ENCODE measurements at places on chromosomes 13 and 19.

DNA sequence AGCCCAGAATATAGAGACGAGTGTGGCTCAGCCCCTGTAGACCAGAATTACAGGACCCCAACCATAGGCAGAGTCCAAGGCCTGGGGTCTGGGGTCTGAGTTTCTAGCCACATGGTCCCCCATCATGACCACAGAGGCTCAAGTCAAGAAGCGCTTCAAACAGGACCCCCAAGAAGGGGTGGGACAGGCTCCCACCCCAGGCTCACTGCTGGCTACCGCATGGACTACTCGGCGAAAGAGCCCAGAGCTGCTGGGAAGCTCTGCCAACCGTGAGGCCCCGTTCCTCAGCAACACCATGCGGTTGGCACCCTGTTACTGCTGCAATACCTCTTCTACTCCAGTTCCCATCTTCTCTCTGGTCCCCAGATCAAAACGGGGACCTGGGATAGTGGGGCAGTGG is 254.8 kb downstream of the TEX29 start:
- H3K27me3 ChIP-seq, result no peaks in the 10 kb centered on the region
- no peaks in the 10 kb centered on the region for H3K36me3 ChIP-seq
- no peaks in the 10 kb centered on the region for H3K4me1 ChIP-seq
- H3K4me3 ChIP-seq, result no peak overlapping the region
- no peak for DNase-seq

GRCh38 chr19:6717036-6717435 is 3.4 kb downstream of the C3 start:
- H3K27me3 ChIP-seq, result no peaks in the 10 kb centered on the region
- no peak overlapping the region for H3K27ac ChIP-seq
- H3K4me1 ChIP-seq, result no peaks in the 10 kb centered on the region
- H3K4me3 ChIP-seq, result no peak overlapping the region
- no peak for DNase-seq

- H3K4me1 ChIP-seq, result peaks cover 2% of the 10 kb centered on the region
- H3K27me3 ChIP-seq, result no peaks in the 10 kb centered on the region
- DNase-seq, result no peak
- peaks cover 6% of the 10 kb centered on the region for H3K36me3 ChIP-seq
Observed at GRCh38 chr19:47644743-47645482, 36.0 kb downstream of the BICRA start.

DNA sequence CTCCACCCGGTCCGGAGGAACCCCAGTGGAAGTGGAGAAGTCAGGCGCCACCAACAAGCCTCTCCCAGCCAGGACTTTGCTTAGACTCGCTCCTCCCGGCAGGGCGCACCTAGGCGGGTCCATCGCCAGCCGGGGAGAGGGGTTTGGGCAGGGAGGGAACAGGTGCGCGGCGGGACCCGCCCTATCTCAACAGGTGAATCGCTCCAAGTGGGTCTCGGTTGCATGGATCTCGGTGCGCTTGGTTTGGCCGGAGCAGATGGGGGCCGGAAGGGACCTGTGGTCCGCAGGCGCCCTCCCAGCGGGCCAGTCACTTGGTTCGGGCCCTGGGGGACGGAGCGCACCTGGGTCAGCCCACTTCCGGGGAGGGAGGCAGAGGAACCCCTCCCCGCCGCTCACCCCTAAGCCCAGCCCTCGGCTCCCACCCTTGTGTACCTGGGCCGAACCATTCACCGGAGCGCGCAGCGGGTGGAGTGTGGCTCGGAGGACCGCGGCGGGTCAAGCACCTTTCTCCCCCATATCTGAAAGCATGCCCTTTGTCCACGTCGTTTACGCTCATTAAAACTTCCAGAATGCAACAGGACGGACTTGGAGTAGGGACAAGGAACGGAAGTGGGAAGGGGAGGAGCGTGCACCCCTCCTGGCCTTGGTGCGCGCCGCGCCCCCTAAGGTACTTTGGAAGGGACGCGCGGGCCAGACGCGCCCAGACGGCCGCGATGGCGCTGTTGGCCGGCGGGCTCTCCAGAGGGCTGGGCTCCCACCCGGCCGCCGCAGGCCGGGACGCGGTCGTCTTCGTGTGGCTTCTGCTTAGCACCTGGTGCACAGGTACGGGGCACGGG is at the start of gene LSR:
TSS of gene LSR (plus strand) at position 693 of the 836 bp plus-strand sequence. CDS start at position 714, 21 bp downstream.
- peak within 1 kb of the TSS; percentile 61 for H3K27ac ChIP-seq
- no peaks in the 10 kb centered on the region for H3K4me1 ChIP-seq
- peak within 1 kb of the TSS; percentile 45 for H3K4me3 ChIP-seq

GRCh38 chr13:47112205-47112902 is 215.5 kb upstream of the HTR2A start:
- H3K27me3 ChIP-seq, result no peaks in the 10 kb centered on the region
- no peaks in the 10 kb centered on the region for H3K4me1 ChIP-seq
- DNase-seq, result no peak
- no peak overlapping the region for H3K27ac ChIP-seq
- H3K36me3 ChIP-seq, result no peaks in the 10 kb centered on the region

GRCh38 chr19:1819341-1820255 is 7.5 kb upstream of the ATP8B3 start:
- no peaks in the 10 kb centered on the region for H3K27me3 ChIP-seq
- no peak overlapping the region for H3K4me3 ChIP-seq
- no peak overlapping the region for H3K27ac ChIP-seq
- H3K4me1 ChIP-seq, result no peaks in the 10 kb centered on the region
- peaks cover 98% of the 10 kb centered on the region for H3K36me3 ChIP-seq
- DNase-seq, result no peak

DNA sequence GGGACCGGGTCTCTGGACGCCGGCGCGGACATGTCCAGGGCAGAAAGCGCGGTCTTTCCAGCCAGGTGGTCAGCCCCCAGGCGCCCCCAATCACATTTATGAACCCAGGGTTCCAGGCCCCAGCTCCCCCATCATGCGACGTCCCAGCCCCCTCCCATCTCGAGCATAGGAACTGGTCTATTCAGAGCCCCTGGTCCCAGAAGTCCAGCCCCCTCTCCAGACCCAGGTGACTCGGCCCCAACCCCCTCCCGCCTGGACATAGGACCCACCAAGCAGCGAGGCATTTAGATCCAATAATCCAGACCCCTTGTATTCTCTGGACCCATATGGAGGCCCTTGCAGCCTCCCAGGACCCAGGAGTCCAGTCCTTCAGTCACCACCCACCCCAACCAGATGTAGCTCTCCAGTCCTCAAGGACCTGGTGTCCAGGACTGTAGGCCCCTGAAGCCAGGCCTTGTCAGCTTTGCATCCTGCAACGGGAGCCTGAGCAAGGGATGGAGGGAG is 501 bp downstream of the APLP1 start:
- DNase-seq, result no peak
- no peaks in the 10 kb centered on the region for H3K36me3 ChIP-seq
- peaks cover 26% of the 10 kb centered on the region for H3K27me3 ChIP-seq
- H3K4me3 ChIP-seq, result no peak overlapping the region
- H3K27ac ChIP-seq, result no peak overlapping the region

- H3K4me1 ChIP-seq, result peaks cover 54% of the 10 kb centered on the region
- DNase-seq, result no peak
- no peaks in the 10 kb centered on the region for H3K36me3 ChIP-seq
- no peak overlapping the region for H3K27ac ChIP-seq
- no peak overlapping the region for H3K4me3 ChIP-seq
Observed at GRCh38 chr19:38663957-38664502, 16.6 kb downstream of the ACTN4 start.

GRCh38 chr19:50379602-50380001 is 3.3 kb downstream of the NR1H2 start:
- peaks cover 3% of the 10 kb centered on the region for H3K4me1 ChIP-seq
- H3K4me3 ChIP-seq, result no peak overlapping the region

- no peak for DNase-seq
- no peaks in the 10 kb centered on the region for H3K36me3 ChIP-seq
- H3K27ac ChIP-seq, result no peak overlapping the region
- H3K4me1 ChIP-seq, result no peaks in the 10 kb centered on the region
- no peak overlapping the region for H3K4me3 ChIP-seq
Observed at GRCh38 chr13:69553976-69554375, 553.6 kb upstream of the ATXN8OS start.

DNA sequence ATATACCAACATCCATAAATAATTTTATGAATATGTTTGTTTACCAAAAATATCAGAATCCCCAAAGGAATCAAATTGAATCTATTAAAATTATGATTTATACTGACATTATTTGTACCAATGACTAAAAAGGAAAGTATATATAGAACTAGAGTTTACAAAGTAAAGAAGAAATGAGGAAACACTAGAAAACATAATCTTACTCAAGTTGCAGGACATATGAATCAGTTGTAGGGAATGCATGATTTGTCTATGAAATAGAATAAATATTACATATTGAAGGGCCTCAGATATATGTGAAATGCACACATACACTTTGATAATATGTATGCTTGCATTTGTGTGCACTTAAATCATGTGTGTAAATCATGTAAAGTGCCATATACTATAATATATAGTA is 1466.4 kb downstream of the EFNB2 start:
- H3K36me3 ChIP-seq, result no peaks in the 10 kb centered on the region
- no peak for DNase-seq
- H3K4me1 ChIP-seq, result no peaks in the 10 kb centered on the region
- no peak overlapping the region for H3K4me3 ChIP-seq
- no peak overlapping the region for H3K27ac ChIP-seq
- no peaks in the 10 kb centered on the region for H3K27me3 ChIP-seq

DNA sequence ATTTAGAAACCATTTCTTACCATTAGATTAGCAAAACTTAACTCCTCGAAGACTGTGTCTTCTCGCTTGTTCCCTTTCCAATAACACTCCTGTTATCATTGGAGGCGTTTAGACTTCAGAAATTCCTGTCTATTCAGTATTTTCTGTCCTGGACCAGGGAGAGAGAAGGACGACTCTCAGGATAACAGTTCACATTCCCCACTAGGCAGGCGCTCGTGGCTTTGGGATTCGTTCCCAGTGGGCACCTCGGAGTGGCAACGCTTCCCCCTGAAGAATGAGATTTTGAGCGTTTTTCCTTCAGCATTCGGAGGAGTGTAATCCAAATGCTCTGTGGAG is 429 bp upstream of the ZNF225 start:
- peaks cover 14% of the 10 kb centered on the region for H3K36me3 ChIP-seq
- H3K4me3 ChIP-seq, result peak overlapping the region; percentile 62
- H3K4me1 ChIP-seq, result no peaks in the 10 kb centered on the region
- no peaks in the 10 kb centered on the region for H3K27me3 ChIP-seq
- no peak for DNase-seq

DNA sequence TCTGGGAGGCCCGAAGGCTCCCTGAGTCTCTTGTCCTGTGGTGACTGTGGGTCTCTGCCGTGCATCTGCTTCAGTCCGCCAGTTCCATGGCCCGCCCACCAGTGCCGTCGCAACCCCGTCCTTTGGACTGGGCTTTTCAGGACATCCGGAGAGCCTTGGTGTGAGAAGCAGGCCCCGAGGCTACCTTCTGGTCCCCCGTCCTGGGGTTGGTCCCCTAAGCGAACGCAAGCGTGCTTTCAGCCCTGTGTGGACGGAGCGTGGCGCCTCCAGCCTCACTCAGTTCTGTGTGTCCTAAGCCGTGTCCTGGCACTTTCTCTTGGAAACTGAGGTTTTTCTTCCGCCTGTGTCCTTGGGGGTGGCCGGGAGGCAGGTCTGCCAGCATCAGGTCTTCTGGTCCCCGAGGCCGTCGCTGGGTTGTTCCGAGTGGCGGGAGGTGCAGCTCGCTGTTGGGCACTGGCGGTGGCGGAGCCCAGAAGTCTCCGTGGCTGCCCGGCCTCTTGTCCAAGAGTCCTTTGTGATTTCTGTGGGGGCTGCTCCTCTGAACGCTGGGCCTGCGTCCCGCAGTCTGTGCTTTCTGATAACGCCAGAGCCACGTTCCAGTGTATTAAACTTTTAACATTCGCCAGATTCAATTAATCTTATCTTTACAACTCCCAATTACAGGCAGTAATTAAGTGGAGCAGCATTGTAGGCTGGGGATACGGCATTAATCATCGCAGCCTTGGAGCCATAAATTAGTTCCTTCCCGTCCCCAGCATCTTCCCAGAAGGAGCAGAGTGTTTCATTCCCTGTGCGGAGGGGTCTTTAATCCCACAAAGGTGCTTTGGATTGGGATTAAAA is 99.5 kb downstream of the KDM4B start:
- no peak overlapping the region for H3K27ac ChIP-seq
- peaks cover 16% of the 10 kb centered on the region for H3K36me3 ChIP-seq
- H3K27me3 ChIP-seq, result no peaks in the 10 kb centered on the region

- H3K4me3 ChIP-seq, result no peak overlapping the region
- no peaks in the 10 kb centered on the region for H3K4me1 ChIP-seq
- H3K27ac ChIP-seq, result no peak overlapping the region
- H3K36me3 ChIP-seq, result no peaks in the 10 kb centered on the region
Observed at GRCh38 chr19:34503531-34504272, 22.1 kb downstream of the WTIP start.

- DNase-seq, result no peak
- no peaks in the 10 kb centered on the region for H3K36me3 ChIP-seq
- H3K4me1 ChIP-seq, result peaks cover 24% of the 10 kb centered on the region
- H3K27me3 ChIP-seq, result no peaks in the 10 kb centered on the region
- H3K27ac ChIP-seq, result no peak overlapping the region
Observed at GRCh38 chr13:44399074-44399473, 25.4 kb downstream of the SERP2 start.

DNA sequence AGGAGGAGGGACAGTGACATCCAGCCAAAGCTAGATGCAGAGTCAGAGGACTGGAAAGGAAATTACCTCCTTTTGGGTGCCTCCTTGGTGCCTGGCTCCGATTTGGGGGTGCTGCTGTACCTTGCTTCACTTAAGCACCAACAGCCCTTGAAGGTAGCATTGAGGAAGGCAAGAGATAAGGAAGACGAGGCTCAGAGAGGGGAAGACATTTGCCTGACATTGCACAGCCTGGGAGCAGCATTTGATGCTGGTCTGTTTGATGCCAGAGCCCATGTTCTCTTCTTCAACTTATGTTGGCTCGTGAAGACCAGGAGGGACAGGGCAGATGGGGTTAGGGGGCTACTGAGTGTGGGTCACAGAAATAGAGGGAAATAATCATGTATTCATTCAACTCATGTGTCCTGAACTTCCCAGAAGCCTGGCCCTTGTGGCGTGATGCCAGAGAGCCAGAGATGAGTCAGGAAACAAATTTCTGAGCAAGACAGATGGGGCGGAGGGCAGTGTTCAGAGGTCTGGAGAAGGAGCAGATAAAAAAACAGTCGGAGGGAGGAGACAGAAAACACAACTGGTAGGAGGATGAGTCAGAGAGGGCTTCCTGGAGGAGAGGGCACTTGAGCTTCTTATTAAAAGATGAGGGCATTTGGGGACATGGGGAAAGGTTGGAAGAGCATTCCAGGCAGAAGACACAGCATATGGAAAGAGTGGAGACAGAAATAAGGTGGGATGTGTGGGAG is 3.0 kb upstream of the C19orf81 start:
- DNase-seq, result no peak
- H3K4me1 ChIP-seq, result no peaks in the 10 kb centered on the region
- no peak overlapping the region for H3K4me3 ChIP-seq

GRCh38 chr13:91563799-91564198 is 165.4 kb downstream of the GPC5 start:
- H3K4me1 ChIP-seq, result no peaks in the 10 kb centered on the region
- H3K27ac ChIP-seq, result no peak overlapping the region
- H3K36me3 ChIP-seq, result no peaks in the 10 kb centered on the region
- H3K4me3 ChIP-seq, result no peak overlapping the region
- no peaks in the 10 kb centered on the region for H3K27me3 ChIP-seq
- no peak for DNase-seq

- H3K27ac ChIP-seq, result no peak overlapping the region
- no peak overlapping the region for H3K4me3 ChIP-seq
- peaks cover 19% of the 10 kb centered on the region for H3K36me3 ChIP-seq
- DNase-seq, result peak; percentile 82
- no peaks in the 10 kb centered on the region for H3K27me3 ChIP-seq
- H3K4me1 ChIP-seq, result peaks cover 6% of the 10 kb centered on the region
Observed at GRCh38 chr13:46160471-46161066, 21.4 kb downstream of the LCP1 start.

- no peaks in the 10 kb centered on the region for H3K4me1 ChIP-seq
- H3K27me3 ChIP-seq, result no peaks in the 10 kb centered on the region
- H3K27ac ChIP-seq, result no peak overlapping the region
- H3K4me3 ChIP-seq, result no peak overlapping the region
- no peaks in the 10 kb centered on the region for H3K36me3 ChIP-seq
Observed at GRCh38 chr13:38908574-38908973, 82.1 kb downstream of the STOML3 start.
